ENCODE measurements at places on chromosomes 5 and 9.
A peak's percentile ranks its signal among the peaks of the same experiment; 100 is the strongest.

DNA sequence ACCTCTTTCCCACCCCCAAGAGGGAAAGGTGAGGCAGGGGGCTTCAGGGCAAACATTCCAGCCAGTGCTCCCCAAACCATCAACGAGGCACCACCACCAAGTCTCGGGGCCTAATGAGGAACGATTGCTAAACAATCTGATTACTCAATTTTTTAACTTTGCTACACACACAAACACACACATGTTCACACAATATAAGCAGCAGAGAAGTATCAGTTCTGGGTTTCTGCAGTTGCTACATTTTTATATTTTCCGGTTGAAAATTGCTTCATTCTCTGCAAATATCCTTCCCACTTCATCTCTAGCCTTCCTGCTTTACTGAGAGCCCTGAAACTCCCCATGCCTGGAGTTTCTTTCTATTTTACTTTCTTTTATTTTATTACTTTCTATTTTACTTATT is 60.2 kb downstream of the FEM1C start:
- no peak for DNase-seq

DNA sequence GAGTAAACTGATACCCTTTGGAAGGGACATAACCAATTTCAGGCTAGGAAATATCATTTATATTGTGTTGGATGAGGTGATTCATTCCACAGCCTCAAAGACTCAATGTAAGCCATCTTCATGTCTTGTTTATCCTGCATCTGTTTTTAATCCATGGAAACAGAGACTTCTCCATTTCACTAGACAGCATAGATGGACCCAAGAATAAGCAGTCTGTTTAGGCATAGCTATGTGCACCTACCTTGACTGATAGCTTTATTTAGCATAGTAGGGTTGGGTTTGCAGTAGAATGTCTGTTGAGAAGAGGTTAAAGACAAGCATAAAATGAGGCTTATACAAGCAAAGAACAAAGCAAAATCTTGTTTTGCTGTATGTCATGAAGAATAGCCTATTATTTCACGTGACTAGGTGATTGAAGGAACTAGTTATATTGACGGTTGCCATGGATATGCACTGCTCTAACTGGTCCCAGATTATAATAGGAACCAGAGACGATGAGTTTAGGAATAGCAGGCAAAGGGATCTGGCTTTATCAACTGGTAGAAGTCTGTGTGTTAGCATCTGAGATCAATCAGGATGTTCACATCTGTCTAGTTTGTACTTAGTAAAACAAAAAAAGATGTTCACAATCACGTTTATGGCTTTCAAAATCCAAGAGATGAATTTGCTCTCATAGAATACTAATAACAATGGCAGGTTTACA is 154.8 kb upstream of the KLF9 start:
- DNase-seq = no peak

DNA sequence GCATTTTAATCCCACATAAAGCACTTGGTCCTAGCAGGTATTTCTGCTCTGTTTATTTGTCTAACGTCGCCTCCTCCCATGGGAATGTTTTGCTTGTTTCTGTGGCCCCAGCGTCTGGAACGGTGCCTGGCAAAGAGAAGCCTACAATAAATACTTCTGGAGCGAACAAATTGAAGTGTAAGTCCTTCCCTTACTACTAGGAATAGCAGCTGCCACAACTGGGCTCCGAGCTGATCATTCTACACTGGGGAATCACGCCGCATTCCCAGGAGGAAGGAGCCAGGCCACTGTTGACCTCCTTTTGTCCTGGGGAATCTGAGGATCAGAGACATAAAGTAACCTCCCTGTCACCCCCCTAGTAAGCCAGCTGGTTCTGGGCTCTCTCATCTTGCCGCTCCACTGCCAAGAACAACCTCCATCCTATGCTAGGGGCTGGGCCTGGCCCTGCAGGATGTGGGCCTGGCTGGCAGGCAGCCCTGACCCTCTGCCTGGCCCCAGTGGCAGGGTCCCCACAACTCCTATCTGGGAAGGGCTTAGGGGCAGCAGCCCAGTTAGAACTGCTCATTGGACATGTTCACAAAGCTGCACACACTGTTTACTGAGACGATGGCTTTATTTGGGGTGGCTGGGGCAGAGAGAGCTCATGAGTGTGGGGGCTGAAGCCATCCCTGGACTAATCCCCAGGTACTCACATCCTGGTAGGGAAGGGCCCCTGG is 82.8 kb downstream of the GTF3C4 start:
- no peak for DNase-seq

GRCh38 chr5:154477382-154478223 is 424 bp downstream of the HAND1 start:
- DNase-seq = no peak

- no peak for DNase-seq
These were observed 44.0 kb downstream of the FANCC start for GRCh38 chr9:95273369-95274022.

DNA sequence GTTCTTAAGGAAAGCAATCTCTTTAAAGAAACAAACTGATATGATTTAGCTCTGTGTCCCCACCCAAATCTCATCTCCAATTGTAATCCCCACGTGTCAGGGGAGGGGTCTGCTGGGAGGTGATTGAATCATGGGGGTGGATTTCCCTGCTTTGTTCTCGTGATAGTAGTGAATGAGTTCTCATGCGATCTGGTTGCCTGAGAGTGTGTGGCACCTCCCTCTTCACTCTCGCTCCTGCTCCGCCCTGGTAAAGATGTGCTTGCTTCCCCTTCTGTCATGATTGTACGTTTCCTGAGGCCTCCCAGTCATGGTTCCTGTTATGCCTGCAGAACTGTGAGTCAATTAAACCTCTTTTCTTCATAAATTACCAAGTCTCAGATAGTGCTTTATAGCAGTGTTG is 412.7 kb upstream of the SMC2 start:
- DNase-seq = no peak

GRCh38 chr9:89635816-89636215 is 31.0 kb downstream of the GADD45G start:
- DNase-seq = peak; percentile 36

GRCh38 chr5:22541037-22541436 is 312.1 kb downstream of the CDH12 start:
- no peak for DNase-seq

DNA sequence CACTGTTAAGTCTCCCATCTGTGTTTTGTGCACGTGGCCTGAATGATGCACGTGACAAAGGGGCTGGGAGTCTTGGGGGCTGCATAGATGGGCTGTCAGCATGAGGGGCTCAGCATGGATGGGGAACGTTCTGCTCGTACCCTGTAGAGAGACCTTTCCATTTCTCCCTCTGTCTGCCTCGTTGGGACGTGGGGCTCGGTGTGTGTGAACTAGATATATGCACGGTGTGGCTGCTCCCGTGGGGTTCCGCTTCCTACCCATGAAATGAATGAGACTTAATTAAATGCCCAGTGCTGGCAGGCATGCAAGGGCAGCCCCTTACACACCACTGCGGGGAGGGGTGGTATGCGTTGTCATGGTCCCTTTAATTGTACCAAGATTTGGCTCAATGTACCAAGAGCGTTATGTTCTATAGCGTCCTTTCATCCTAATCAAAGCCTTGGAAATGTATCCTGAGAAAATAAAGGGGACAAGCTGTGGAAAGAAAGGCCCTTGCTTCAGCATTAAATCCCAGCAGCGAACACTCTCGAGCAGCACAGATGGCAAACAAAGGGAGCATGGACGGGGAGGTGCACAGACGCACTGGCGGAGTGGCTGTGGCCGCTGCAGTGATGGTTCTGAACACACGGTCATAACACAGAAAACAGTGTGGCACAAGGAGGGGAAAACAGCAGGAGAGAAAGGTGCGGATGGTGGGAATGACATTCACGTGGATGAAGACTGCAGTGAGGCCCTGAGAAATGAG is 66.8 kb downstream of the RASGEF1C start:
- DNase-seq = no peak

DNA sequence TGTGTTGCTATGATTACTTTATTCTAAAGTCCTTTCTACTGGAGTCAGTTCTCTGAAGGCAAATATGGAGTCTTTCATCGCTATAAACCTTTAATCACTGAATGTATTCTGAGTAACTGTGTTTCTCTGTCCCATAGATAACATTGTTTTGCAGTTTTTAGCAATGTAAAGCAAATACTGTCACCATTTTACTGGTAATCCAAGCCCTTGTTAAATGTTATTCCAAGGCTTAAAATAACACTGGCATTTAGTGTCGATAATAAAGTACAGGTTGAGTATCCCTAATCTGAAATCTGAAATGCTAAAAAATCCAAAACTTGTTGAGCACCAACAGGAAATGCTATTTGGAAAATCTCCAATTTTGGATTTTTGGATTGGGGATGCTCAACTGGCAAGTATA is 24.6 kb downstream of the CCNH start:
- no peak for DNase-seq

DNA sequence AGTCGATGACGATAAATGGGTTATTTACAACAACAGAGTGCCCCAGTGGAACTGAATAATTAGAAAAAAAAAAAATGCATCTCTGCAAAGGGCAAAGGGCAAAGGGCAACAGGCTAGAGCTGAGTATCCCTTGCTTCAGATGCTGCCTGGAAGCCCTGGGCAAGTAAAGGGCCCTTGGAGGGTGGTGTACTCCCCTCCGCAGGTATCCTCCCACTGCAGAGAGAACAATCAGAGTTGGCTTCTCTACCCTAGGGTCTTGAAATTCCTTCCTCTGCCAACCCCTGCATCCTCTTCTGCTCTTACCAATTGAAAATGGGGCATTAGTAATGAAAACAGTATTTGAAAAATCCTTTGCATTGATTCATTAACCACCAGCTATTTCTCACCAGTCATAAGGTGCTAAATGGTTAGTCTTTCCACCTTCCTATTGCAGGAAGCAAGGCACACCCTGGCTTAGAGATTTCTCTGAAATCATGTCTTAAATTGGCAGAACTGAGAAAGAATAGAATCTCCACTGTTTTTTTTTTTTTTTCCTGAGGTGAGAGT is 122.6 kb downstream of the SEMA6A start:
- no peak for DNase-seq

- no peak for DNase-seq
These were observed 18.2 kb downstream of the TSPAN17 start for GRCh38 chr5:176665517-176665916.

DNA sequence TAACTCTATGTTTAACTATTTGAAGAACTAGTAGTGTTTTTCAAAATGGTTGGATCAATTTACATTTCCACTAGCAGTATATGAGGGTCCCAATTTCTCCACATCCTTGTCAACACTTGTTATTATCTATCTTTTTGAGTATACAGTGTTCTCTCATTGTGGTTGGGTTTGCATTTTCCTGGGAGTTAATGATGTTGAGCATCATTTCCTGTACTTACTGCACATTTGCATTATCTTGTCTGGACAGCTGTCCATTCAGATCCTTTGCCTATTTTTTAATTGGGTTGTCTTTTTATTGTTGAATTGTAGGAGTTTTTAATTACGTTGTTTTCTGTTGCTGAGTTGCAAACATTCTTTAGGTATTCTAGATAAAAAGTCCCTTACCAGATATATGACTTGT is 103.4 kb upstream of the LRRTM2 start:
- no peak for DNase-seq

- peak; percentile 57 for DNase-seq
These were observed 100.7 kb upstream of the SPRY4 start for GRCh38 chr5:142425286-142426065.

- no peak for DNase-seq
These were observed 27.8 kb upstream of the FSD1L start for GRCh38 chr9:105419816-105420597.

DNA sequence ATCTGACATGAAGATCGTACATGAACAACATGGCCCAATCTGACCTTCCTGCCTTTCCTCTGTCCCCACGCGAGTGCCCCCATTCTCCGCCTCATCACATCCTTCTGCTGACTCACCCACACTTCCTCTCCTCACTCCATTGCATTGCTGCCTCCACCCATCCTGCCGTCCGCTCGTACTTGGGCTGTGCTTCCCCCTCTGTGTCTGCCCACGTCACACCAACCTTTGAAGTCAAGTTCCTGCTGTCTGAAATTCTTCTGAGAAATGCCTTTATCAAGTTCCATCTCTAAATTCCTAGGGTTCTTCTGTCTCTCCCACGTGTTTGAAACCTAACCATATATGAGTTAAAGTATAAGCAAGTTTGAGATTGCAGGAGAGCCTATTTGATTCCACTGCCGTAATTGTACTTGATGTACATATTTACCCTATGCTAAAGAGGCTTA is 18.0 kb upstream of the STARD4 start:
- peak; percentile 48 for DNase-seq

- no peak for DNase-seq
These were observed 47.8 kb downstream of the RNF145 start for GRCh38 chr5:159161361-159162214.

GRCh38 chr5:172632346-172633092 is 8.5 kb upstream of the NEURL1B start:
- no peak for DNase-seq

- DNase-seq = no peak
These were observed 343.0 kb downstream of the RAB3C start for GRCh38 chr5:58925627-58926540.

DNA sequence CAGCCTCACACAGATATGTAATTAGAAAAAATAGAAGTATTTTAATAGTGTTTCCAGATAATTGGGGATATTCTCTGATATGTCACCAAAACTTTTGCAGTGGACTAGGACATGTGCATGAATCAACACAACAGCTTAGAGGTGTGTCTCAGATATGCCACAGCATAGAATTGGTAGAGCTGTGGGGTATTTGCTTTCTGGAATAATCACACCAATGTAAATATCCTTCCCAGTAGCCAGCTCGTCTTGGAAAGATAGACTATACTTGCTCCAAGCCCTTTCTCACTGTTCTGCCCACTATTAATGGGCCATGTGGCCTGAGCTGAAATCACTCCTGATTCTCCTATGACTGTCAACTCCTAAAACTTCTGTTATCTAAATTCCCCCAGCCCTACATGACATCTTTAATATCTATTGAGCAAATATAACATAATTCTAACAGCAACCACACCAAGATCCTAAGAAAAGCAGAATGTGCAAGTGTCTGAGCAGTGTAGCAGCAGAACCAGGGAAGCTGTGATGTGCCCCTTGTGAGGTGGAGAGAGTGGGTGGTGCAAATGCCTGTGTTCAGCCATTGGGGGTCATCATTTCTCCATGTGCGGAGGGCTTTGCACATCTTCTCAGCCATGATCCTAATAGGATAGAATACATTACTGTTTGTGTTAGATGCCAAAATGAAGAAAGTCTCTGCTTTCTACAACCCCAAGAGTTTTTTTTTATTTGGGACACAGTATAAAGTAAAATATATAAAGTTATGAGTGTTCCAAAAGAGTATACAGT is 65.0 kb downstream of the MELK start:
- no peak for DNase-seq

DNA sequence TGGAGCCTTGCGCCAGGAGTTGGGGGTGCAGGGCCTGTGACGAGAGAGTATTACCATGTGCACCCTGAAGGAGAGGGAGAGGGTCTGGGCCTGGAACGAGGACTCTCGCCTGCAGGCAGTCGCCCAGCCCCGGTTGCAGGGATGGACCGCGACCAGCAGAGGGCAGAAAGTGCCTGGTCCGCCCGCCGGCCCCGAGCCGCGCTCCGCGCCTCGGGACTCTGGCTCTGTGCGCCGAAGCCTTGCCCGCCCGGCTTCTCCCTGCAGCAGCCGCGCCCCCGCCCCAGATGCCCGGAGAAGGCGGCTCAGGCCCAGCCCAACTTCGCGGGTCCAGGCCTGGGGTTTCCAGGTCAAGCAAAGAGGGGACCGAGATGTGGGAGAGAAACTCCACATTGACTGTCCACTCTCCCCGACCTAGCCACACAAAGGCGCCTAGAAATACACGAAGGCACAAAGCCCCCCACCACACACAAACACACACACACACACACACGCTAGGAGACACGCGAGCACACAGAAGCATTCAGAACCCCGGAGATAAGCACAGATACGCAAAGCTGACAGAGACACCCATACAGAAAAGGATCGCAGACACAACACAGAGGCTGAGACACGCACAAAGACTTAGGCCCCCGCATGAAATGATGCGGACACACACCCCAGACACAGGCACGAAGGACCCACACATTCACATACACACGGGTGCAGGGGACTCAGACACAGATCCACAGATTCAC is 2.0 kb upstream of the LMX1B start:
- peak; percentile 6 for DNase-seq

Data from fibroblast of skin of left biceps (primary cell).